SIG-M5 (cell line): ENCODE measurements at places on chromosomes 5 and 9.

DNA sequence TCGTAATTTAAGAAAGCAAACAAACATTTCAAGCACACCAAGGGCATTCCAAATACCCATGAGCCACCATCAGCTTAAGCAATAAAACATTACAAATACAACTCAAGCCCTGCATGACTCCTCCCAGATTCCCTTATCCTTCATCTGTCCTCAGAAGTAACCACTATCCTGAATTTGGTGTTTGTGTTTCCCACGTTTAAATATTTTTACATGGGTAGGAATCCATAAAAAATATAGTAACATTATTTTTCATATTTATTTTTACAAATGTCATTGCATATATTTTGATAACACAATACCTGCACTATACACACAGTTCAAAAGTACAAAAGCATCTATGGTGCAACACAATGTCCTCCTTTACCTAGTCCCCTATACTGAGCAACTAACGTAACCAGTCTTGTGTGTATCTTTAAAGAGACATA lies 6.4 kb downstream of the PRKAA1 start:
- DNase-seq: no peak

DNA sequence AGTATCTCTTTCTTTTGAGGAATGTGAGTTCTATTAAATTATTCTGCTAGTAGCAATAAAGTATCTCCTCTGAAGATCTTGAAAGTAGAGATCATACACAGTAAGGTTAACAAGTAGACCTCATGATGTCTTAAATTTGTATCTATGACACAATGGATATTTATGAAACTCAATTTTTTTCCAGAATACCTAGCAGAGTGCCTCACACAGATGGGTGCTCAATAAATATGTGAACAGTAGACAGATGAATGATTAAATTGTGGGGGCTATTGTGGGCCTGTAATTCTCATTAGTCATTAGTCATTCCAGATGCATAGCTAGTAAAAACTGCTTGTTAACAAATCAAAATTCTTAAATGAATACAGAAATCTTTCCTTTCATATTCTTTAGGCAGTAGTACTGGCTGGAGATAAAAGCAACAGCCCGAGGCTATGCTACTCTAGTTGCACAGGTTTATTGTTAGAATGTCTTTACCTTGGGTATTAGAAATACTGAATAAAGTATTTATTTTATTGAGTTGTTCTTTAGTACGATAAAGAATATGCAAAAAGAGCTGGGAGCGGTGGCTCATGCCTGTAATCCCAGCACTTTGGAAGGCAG lies 22.0 kb downstream of the CHD1 start:
- no peak for DNase-seq

DNA sequence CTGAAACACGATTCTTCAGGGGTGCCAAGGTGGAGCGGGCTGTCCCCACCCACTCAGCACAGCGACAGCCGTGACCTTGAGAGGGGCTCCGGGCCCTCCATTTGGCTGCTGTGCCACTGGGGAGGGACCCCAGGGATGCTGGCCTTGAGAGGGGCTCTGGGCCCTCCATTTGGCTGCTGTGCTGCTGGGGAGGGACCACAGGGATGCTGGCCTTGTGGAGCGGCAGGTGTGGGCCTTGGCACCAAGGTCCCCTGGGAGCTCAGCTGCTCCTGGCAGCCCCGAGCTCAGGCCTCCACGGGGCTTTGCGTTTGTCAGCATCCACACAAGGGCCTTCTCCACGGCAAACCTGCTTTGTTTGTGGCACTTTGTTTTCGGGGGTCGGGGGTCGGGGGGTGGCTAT lies 137.6 kb upstream of the LPCAT1 start:
- DNase-seq: no peak

DNA sequence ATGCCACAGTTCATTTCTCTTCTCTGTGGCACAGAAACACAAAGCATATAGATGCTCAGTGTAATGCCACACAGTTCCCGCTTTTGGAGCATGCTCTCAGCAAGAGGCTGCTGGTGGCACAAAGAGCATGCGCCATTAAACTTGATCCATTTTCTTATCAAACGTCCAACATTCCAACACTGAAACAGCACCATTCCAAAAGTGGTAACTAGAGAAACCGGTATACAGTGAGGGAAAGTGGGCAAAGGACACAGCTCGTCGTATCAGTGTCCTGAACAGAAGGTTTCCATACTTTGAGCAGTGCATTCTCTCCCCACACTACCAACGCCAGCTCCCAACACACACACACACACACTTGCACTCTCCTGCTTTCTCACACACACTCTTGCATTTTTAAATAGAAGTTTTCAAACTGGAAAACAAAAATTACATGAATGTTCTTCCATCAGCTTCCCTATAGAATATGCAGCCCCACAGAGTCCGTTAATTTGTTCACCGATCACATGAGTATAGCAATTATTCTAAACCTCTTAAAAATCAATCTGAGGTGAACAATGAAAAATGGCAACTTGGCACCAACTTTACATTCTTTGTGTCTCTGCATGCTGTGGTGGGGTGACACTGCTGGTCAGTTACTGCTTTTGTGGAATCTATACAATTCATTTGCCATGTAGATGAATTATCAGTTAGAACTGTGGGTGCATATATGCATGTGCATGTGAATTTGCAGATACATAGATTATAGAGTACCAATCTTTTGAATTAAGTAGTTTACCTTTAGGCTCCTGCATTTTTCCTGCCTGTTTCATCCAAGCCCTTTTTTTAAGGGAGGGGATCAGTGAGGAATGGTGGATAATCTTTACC lies 5.7 kb downstream of the NFIB start:
- DNase-seq: no peak

- DNase-seq: no peak
Observed at GRCh38 chr9:89661956-89662717, 57.3 kb downstream of the GADD45G start.

DNA sequence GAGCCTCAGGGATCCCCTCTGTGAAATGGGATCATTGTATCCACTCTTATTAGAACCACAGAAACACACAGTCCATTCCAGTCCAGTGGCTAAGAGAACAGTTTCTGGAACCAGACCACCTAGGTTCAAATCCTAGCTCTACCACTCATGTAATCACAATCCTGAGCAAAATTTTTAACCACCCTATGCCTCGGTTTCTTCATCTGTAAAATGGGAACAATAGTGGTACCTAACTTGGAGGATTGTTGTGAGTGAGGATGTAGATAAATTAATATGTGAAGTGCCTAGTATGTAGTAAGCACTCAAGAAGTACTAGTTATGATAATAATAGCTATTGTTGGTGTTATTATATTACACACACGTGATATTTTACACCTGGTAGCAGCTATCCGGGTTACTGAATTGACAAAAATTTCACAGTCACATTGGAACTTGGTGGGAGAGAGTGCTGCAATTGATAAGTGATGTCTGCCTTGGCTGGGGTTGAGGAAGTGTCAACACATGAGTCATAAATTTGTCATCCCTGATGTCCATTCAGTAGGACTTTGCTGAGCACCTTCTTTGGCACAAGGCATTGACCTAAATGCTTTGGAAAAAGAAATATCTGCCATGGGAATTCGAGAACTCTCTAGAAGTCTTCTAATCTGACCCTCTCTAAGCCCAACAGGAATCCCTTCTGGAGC lies 68.4 kb downstream of the COL27A1 start:
- no peak for DNase-seq

DNA sequence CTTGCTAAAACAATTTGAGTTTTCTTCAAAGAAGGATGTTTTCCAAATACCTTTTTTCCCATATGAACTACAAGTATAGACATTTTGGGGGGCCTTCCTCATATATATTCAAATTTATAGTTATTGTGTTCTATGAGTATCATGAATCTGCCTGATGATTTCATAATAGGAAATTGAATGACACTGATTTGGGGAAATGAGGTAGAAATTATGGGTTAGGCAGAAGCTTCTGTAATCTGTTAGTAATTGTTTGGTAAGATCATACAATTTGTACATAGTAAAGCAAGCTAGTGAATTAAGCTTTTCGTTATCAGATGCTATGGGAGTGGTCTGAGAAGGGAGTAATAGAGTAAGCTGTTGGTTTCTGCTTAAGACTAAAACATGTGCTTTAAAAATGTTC lies 98.0 kb downstream of the TRIO start:
- DNase-seq: no peak

- DNase-seq: no peak
Observed at GRCh38 chr9:111023128-111023527, 15.1 kb downstream of the LPAR1 start.

- no peak for DNase-seq
Observed at GRCh38 chr9:82498541-82499317, 510.2 kb downstream of the SPATA31D1 start.

GRCh38 chr5:54186912-54187445 lies 123.4 kb downstream of the ARL15 start:
- no peak for DNase-seq

GRCh38 chr5:25027526-25027925 lies 382.7 kb upstream of the CDH10 start:
- no peak for DNase-seq

GRCh38 chr9:115992834-115993233 lies 160.8 kb upstream of the PAPPA start:
- DNase-seq: no peak

DNA sequence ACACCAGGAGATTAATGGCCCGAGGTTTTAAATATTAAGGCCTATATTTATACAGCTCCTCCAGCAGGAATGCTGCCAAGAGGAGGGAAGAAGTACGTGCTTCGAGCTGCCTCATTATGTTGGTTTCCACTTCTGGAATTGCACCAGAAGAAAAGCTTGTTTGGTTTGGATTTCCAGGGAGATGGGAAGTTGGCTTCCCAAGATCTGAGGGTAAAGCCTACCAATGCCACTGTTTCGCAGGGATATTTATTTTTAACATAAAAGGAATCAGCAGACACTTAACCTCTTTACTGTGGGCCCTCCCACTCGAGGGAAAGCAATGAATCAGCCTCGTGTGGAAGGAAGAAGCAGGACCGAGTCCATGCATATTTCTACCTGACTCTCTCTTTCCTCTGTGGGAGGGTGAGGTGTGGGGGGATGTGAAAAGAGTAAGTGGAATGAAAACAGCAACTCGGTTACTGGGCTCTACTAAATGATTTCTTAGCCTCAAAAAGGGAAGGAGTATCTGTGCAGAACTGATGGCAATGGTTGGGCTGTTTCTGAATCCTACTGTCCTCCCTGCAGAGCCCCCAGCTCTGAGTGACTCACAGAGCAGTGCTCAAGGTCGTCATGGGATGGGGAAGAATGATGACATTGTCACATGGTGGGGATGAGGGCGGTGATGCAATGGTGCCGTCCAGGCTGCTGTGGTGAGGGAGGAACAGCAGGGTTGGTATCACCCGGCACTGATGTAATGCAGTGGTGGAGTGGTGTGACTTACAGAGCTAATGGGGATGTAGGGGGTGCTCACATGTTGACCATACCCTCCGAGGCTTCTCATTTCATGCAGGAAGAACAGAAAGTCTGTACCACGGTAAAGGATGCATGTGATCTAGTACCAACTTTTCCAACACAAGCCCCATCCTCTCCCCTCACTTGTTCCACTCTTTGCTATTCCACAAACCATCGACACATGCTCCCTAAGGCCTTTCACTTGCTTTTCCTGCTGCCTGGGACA lies 215.0 kb upstream of the PANK3 start:
- DNase-seq: no peak

DNA sequence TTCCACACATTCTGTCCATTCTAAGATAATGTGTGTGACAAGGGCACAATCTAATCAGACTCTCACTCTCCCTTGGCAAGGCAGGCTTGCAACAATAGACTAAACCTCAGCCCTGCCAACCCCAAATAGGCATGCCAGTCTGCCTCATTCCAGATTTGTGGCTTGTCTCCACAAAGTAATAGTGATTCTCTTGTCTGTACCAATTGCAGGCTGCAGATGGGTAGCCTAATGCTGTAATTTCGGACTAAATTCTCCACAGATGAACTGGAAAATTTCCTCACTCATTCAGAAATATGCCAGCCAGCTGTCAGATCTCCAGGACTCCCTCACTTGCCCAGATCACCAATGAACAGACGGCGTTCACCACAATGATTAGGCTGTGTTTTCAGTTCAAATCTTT lies 413.6 kb downstream of the ELAVL2 start:
- no peak for DNase-seq

DNA sequence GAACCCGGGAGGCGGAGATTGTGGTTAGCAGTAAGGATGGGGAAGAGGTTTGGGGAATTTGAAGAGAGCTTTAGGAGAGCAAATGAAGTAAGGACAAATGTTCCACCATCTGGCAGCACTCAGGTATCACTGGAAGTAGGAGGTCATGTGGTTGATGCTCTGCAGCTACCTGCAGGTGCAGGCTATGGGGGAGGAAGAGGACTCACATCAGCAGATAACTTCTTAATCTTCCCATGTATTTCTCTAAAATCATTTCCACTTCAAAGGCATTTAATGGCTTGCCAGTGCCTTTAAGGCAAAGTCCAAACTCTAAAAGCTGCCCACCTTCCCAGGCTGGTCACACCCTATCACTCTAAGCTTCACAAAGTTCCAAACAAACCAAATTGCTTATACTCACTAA lies 8.1 kb upstream of the HAVCR1 start:
- no peak for DNase-seq

DNA sequence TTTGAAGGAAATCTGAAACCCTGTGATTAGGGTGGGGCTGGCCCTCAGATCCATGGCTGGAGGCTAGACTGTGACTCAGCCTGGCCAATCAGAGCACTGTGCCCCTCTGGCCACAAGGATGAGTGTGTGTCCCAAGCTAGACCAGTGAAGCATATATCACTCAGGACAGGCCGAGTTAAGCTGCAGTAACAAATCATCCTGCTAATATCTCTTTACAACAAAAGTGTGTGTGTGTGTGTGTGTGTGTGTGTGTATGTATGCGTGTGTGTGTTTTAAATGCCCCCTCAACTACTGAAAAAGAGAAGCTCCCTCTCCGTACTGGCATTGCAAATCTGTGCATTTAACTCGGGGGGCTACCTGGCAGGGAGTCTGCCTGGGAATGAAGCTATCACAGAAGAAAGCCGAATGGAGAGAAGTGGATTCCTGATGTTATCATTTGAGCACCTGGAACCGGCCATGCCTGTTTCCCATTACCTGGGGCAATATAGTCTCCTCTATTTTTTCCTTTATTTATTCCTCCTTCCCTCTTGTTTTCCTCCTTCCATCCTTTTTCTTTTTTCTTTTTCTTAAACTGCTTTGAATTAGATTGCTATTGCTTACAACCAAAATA lies 25.6 kb downstream of the STC2 start:
- no peak for DNase-seq

GRCh38 chr5:151924564-151925301 lies at the start of gene GLRA1:
Gene GLRA1 (minus strand): TSS chr5:151924851. CDS start chr5:151924549, 302 bp downstream.
- no peak for DNase-seq

GRCh38 chr5:6748142-6748541 lies 34.9 kb downstream of the TENT4A start:
- no peak for DNase-seq

GRCh38 chr5:64213011-64213410 lies 47.4 kb downstream of the RNF180 start:
- no peak for DNase-seq

GRCh38 chr9:123615381-123615780 lies 259.4 kb downstream of the CRB2 start:
- no peak for DNase-seq

GRCh38 chr5:80915716-80916115 lies 44.4 kb upstream of the RASGRF2 start:
- no peak for DNase-seq
